ENCODE measurements at places on chromosomes 3 and 15.
A peak's percentile ranks its signal among the peaks of the same experiment; 100 is the strongest.

GRCh38 chr3:171803044-171803443 lies 7.2 kb downstream of the PLD1 start:
- no peak for DNase-seq

GRCh38 chr3:134260987-134261386 lies 10.3 kb upstream of the RYK start:
- DNase-seq, result no peak

DNA sequence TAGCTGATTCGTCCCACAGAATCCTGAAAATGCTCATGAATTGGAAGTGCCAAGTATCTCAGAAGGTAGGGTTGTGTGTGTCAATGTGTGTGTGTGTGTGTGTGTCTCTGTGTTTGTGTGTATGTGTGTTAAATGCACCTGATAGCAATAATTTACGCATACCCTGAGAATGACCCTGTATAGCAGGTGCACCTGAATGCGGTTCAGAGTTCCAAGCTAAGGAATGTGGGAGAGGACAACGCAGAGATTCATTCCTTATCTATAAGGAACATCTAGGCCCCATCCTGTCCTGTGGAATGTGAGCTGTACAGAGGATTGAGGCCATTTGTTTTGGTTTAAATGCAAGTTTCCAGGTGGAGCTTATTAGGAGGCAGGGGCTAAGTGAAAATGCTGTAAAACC lies 49.1 kb upstream of the NEDD4 start:
- no peak for DNase-seq

GRCh38 chr3:179852142-179852905 lies 184.4 kb downstream of the PEX5L start:
- DNase-seq, result no peak

- no peak for DNase-seq
These were observed 228.2 kb downstream of the TBL1XR1 start for GRCh38 chr3:176969066-176969465.

DNA sequence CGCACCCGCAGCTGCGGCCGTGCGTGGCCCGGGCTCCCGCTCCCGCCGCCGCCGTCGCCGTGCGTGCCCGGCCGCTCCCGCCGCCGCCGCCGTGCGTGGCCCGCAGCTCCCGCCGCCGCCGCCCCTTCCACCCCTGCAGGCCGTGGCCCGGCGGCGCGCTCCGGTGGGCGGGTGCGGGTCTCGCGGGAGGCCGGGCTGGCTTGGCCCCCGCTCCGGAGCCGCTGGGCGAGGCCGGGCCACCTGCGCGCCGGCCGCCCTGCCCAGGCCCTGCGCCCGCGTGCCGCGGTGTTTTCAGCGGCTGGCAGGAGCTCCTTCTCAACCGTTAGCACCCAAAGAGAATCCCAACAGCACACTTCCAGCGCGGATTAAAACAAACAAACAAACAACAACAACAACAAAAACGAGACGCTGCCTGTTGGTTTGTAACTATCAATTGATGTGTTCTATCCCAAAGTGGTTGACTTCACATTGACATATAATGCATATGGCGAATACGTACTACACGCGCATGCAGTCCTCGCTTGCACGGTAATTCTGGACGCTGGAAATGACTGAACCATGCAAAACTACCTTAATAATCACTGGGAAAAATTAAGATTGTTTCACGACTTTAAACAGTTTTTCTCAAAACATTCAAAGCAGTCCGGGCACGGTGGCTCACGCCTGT lies 113.7 kb upstream of the GOLGA8J start:
- DNase-seq, result peak; percentile 42

DNA sequence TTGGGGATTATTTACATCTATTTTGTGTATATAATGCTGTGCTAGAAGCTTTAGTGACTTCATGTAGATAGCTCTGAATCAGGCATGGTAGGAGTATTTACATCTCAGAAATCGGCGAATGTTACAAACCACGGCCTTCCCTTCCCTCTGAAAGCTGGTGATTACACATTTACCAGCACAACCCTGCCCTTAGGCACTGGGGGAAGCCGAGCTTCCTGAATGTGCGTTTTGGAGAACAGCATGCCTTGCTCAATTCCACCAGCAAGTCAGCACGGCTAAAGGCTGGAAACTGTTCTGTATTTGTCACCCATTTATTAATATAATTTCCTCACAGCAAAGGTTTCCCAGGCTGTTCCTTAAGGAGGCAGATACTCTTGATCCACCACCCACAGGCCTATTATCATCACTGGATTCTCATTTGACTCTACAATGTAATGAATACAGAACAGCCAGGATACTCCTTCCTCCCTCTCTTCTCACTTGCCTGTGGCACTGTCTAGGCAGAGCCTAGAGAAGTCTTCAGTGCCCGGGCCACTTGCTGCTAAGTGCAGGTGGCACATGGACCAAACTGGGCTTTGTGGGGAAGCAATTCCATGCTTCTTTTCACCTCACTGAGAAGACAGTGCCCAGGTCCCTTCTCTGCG lies 55.2 kb upstream of the CACNA2D3 start:
- no peak for DNase-seq

DNA sequence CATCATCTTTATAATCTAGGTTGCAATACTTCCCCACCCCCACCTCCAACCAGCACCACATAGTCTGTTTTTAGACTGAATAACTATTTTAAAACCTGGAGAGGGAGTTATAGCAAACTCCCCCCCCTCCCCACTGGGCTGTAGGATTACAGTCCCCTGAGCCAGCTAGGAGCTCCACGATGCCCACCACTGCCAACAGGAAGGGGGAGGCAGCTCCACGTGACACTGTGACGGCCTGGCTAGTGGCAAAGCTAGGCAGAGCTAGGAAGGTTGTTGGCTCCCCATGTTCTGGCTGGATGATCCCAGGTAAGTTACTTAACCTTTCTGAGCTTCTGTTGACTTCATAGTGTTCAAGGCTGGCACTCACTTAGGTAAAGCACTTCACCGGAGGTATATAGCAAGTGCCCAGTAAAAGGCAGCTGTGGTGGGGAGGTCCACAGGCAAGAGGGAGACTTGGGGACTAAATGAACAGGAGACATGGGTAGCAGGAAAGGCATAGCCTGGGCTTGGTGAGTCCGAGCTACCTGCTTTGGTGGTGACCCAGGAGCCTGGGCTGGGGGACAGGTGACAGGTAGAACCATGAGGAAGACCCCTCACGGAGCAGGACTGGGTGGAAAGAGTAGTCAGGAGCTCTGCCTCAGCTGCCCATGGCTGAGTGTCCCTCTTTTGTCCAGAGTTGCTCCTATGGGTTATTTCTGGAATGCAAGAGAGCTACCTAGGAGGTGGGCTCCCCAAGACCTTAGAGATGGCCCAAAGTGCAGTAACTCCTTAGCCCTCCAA lies 4.0 kb upstream of the TBC1D21 start:
- DNase-seq, result no peak

- no peak for DNase-seq
These were observed 116.1 kb upstream of the SLC7A14 start for GRCh38 chr3:170701696-170702678.

DNA sequence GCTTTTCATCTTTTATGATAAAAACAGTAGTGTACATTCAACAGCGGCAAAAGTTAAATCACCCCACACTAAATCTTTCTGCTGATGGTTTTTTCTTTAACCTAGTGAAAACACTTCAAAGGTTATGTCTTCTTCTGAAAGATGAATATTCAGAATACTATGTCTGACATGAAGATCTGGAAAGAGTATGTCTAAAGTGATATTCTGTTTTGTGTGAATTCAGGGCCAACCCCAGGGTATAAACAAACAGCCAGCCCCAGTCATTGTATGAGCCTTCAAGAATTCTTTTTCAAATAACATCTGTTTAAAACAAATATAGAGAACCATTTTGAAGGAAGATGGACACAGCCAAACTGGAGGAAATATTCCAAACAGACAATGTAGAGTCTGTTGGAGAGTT lies 581.0 kb upstream of the NAALADL2 start:
- no peak for DNase-seq

GRCh38 chr3:26515351-26515750 lies 107.2 kb upstream of the LRRC3B start:
- DNase-seq, result no peak

GRCh38 chr15:63192619-63193206 lies 3.3 kb downstream of the RAB8B start:
- DNase-seq, result no peak
